Amygdala (tissue), 56 donors: ENCODE measurements at places on chromosomes 1 and 21.

GRCh38 chr21:31235671-31236450 lies 108.2 kb downstream of the TIAM1 start:
- no peak for DNase-seq

DNA sequence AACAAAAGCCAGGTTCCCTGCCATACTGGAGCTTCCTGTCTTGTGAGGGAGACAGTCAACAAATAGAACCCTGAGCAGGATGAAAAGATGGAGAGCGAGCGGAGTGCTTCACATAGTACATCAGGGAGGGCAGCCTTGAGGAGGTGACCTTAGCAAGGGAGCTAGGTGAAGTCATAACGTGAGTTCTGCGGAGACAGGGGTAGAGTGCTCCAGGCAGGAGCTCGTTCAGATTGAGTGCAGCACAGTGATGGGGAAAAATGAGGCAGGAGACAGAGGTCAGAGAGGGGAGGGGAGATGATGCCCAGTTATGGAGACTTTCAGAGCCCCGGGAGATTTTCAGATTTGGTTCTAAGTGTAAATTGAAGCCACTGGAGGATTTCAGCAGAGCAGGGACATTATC lies 15.3 kb upstream of the CLIC6 start:
- no peak for DNase-seq

- DNase-seq, result peak; percentile 45
Observed at GRCh38 chr1:921011-921837, 2.5 kb upstream of the SAMD11 start.

DNA sequence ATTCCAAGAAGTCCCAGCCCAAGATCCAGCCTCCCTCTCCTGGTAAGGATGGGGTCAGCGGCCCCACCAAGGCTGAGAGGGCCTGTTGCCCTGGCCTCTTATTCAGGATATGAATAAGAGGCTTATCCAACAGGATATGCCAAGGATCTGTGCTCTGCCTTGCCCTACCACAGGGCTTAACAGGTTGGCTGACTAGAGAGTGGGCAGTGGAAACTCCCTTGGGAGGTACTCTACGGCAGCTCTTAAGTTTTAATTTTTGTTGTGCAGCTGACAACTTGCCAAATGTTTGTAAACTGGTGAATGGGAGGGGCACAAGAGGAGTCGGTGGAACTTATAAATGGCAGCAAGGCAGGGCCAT lies 16.5 kb upstream of the PIGV start:
- DNase-seq, result no peak

DNA sequence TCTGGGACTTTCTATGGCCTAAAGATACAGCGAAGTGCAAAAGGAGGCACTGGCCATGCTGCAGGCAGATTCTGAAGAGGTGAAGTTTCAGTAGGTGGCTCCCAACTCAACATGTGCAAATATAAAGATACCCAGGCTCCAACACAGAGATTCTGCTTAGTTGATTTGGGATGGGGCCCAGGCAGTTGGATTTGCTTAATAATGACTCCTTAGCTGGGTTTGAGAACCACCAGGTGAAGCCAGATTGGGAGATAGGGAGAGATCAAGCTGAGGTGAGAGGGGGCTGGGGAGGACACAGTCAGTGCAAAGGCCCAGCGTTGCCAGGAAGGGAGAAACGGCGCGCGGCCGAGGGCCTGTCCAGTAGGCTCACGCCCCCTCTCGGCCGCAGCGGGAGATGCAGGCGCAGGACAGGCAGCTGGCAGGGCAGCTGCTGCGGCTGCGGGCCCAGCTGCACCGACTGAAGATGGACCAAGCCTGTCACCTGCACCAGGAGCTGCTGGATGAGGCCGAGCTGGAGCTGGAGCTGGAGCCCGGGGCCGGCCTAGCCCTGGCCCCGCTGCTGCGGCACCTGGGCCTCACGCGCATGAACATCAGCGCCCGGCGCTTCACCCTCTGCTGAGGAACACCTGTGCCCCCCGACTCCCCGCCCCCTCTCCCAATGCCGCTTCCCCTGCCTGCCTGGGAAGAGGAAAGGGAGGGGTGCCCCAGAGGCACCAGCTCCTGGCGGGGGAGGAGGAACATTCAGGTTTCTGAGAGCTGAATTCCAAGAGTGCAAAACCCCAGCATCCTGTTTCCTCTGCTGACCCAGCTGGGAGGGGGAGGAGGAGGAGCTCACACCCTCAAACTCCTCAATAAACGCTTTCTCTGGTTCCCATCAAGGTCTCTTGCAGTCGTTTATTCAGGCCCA lies 1.2 kb downstream of the FAM167B start:
- DNase-seq, result peak; percentile 17

DNA sequence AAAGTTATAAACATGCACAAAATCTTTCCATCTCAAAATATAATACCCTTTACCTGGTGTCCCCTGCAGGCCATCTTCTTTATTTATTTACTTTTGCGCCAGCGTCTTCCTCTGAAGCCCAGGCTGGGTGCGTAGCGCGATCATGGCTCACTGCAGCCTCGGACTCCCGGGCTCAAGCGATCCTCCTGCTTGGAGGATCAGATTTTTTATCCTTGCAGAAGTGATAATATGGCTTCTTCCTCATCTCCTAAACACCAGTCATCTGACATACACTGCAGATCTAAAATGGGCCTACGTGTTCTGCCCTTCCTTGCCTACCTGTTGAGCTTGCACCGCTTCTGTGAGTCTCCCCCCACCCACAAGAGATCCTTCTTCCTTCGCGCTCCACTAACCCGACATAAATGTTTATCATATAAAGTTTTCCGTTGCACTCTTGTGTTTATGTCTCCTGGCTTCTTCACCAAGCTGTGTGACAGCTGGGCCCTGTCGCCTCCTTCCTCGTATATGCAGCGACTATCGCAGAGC lies 506 bp upstream of the SRP9 start:
- DNase-seq, result no peak

- DNase-seq, result no peak
Observed at GRCh38 chr1:158607296-158607695, 2.2 kb downstream of the OR10Z1 start.

DNA sequence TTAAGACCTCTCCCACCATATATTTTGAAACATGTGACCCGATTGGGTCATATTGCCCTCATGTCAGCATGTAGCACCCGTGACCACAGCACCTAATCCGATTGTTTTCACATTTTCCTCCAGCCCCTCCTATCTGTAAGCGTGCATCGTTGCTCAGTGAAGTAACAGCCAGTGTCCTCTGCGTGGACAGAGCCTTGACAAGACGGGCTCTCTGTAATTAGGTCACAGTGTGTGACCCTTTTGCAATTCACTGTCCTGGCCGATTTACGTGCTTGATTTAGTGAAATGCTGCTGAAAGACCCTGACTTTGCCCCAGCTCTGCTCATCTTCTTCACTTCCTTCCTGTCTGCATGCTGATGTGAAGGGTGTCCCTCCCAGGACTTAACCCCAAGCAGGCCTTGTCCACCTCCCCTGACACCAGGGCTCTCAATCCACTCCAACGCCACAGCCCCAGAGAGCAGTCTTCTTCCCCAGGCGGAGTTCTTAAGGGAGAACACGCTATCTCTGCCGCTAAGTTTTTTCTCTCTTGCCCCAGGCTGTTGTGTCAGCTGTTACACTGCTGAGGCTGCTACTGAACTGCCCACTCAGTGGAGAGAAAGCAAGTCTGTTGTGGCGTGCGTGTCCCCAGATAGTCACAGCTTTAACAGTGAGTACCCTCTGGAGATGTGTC lies 19.4 kb downstream of the URB2 start:
- no peak for DNase-seq

DNA sequence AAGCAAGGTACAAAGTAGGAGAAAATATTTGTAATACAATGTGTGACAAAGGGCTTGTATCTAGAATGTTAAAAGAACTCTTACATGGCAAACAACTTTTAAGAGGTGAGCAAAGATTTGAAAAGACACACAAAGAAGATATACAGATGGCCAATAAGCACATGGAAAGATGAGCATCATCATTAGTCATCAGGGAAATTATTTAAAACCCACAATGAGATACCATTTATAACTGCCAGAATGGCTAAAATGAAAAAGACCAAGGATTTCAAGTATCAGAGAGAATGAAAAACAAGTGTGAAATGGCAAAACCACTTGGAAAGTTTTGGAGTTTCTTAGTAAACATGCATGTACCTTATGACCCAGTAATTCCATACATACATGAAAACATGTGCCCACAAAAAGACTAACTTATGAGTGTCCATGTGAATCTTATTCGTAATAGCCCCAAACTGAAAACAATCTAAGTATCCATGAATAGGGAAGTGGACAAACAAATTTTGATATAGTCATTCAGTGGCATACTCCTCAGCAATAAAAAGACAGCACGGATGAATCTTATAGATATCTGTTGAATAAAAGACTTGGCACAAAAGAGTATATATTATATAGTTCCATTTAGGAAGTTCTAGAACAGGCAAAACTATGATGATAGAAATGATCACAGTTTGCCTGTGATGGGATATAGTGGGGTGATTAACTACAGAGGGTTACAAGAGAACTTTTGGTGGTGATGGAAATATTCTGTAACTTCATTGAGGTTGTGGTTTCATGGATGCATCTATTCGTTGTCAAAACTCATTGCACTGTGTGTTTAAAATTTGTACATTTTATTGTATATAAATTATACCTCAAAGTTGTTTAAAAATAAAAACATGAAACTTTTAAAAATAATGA lies 82.0 kb downstream of the DISP1 start:
- no peak for DNase-seq

DNA sequence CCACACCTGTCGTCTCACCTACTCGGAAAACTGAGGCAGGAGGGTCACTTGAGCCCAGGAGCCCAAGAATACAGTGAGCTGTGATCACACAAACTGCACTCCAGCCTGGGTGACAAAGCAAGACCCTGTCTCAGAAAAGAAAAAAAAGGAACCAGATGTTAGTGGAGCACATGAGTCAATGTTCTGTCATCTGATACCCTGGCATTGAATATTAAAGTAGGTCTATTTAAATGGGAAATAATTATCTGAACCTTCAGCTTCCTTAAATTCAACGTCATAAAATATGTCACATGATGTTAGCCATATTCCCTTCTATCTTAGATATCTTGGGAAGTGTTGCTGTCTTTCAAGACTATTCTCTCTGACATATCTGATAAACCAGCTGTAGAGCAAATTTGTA lies 47.3 kb downstream of the NCAM2 start:
- DNase-seq, result no peak

- DNase-seq, result no peak
Observed at GRCh38 chr1:212367474-212368072, 47.1 kb downstream of the PACC1 start.

DNA sequence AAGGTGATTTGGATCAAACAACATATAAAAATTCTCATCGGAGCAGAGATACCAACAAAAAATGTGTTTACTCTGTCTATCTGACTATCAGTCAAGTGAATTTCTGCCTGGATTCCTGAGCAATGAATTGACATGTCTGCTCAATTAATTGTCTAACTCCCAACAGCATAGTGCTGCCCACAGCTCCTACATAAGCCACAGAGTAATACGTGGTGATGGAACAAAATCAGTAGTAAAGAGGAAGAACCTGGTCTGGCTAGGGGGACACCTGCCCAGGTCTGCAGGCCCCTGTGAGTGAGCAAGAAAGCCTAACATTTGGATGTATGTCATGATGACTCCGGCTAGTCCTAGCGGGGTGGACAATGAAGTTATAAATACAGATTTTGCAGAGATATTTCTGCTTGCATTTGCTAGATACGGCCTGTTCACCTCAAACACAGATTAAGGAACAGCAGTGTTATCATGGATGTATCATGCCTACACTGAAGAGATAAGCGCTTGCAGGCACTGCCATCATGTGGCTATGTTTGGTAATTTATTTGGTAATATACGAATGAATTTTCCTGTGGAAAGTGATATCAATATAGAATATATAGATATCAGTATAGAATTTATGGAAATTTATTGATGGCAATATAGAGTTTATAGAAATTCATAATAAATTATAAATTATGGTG lies 69.6 kb upstream of the LRRC8B start:
- DNase-seq, result peak; percentile 20

DNA sequence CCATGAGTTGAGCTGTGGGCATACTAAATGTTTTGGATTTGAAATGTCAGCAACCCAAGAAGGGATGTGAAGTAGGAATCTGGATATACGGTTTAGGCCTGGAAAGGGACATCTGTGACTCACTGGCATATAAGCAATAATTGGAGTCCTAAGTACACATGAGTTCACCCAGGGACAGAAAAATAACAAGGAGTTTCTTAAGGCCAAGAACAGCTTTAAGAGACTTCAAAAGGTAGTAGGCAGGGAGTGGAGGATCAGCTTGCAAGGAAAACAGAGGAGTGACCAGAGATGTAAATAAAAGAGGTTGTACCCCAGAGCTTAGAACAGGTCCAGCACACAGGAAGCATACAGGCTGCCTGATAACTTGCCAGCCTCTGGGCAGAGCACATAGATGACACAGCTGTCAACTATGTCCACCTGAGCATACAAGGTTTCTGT lies 28.1 kb downstream of the TMEM50B start:
- DNase-seq, result no peak

DNA sequence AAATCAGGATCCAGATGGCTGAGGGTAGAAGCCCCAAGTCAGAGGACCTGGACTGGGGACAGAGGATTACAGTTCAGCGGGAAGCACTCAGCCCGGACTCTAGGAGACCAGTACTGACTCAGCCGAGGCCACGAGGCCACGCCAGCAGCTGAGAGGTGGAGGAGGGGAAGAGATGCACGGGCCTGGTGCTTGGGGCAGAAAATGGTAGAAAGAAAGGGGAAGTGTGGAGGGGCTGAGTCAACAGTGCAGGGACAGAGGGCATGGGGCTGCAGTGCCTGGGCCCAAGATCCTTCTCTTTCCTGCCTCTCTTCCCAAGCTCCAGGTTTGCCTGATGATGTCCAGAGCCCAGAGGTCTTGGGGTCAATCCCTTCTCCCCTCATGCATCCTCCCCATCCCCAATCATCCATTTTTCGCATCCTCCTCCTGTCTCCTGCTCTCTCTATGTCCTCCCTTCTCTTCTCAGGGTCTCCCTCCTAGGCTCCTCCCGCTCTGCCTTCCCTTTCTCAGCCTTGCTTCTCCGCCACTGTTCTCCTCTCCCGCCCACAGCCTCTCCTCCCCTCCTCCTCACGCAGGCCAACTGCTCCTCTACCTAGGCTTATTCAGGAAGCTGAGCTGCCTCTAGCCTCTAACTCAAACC lies 7.7 kb downstream of the ARHGEF2 start:
- DNase-seq, result peak; percentile 79

DNA sequence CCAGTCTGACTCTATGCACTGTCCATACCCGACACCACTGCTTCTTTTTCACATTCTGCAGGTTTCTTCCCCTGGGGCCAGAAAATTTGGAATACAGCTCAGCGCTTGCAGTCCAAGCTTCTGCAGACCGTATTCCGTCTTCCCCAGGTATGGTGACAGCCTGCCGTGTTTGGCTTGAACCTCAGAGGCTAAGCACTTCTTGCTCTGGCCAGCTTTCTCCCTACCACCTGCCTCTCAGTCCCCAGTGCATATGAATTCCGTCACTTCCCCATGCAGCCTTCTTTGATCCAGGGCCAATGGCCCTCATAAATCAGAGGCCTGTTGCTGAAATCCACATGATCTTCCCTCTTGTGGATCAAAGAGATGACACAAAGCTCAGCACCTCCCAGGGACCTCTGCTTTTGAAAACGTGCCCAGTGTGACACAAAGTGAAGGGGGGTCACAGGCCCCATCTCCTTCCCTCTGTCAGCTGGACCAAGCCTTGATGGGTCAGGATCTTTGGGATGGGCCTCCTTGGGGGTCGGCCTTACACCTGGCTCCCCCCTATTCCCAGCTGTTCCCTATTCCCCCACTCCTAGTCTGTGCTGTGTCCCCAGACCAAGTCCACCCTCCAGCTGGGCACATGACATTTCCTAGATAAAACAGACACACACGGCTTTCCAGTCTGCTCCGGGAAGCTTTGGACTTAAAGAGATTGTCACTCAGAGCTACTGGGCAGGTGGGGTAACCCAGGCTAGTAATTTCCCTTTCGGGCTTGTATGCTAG lies 66.6 kb downstream of the HMGB4 start:
- DNase-seq, result no peak

GRCh38 chr1:57831624-57832023 lies 407.8 kb upstream of the DAB1 start:
- DNase-seq, result no peak
